NCI-H1092 treated with DMSO at 0.1 percent for 48 hours (cell line): ENCODE measurements at places on chromosomes 6 and 20.

DNA sequence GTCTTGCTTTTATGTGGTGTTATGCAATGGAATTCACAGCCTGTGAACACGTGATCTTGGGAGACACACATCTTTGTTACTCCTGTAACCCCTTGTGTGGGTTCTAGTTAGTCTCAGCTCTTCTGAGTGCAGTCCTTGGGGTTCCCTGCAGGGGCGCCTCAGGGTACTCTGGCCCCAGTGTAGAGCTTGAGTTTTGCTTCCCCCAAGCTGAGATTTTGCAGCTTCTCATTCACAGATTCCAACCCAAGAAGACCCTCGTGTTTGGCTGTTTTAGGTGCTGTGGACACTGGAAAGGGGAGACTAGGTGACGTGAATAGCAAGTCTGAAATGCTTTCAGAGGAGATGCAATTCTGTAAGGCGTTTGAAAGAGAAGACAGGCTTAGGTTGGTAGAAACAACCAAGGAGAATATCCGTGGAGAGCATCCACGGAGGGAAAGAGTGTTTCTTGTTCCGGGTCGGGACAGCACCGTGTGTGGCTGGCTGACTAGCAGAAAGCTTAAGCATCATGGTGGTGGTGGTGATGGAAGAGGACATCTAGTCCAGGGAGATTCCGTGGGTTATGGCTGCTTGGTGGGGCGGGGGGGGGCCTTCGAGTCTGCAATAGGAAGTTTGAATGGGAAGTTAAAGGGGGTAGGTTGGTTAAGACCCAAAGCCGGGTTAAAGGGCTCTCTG is 30.1 kb downstream of the DUSP22 start:
- no peak for DNase-seq

GRCh38 chr6:153958860-153959259 is 80.2 kb upstream of the OPRM1 start:
- no peak for DNase-seq

DNA sequence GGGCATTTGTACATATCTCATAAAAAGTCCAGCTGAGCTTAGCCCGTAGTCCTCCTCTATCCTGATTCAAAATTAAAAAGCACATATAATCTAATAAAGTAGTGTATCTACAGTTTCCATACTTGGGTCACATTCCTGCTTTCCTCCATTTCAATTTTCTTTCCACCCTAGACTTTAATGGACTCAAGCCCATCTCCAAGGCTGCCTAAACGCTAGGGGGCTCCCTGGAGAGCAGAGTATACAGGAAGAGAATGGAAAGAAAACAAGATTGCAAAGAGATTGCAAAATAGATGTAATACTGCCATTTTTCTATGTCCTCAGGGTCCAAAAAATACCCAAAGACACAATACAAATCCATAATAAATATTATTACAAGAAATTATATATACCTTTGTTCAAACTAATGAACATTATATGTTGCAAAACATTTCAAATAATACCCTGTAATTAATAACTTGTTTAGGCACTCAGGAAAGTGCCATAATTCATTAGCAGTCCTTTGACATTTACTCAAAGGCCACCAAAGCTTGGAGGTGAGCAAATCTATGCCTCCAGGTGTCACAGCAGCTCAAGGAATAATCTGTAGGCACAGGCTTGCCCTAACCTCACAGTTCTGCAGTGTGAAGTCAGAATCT is 2.4 kb upstream of the MCM3 start:
- DNase-seq: peak; percentile 30

DNA sequence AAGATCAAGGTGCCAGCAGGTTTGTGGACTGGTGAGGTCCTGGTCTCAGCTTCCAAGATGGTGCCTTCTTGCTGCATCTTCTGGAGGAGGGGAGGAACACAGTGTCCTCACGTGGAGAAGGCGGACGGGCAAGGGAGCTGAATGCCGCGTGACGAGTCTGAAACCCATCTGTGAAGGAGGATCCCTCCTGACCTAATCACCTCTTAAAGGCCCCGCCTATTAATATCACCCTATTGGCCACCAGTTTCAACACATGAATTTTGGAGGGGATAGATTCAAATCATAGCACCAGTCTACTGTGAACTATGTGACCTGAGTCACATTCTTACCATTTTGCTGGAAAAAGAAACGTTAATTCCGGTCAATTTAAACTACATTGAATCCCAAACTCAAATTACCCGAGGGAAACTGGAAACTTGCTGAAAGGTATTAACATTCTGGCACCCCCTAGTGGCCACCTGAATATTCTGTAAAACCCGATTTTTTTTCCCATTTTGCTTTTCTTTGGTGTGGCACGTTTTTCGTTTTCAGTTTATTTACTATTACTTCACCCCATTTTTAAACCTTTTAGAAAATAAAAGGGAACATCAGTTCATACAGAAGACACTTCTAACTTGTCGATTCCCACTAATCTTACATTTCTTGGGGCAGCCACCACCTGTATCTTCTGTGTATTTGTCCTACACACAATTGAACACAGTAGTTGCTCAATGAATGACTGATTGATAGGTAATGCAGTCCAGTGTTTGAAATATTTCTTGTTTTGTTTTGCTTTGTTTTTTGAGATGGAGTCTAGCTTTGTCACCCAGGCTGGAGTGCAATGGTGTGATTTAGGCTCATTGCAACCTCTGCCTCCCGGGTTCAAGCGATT is 17.9 kb upstream of the CCDC170 start:
- DNase-seq: peak; percentile 14

- DNase-seq: no peak
Observed at GRCh38 chr20:15515691-15516090, 1057.6 kb downstream of the KIF16B start.

DNA sequence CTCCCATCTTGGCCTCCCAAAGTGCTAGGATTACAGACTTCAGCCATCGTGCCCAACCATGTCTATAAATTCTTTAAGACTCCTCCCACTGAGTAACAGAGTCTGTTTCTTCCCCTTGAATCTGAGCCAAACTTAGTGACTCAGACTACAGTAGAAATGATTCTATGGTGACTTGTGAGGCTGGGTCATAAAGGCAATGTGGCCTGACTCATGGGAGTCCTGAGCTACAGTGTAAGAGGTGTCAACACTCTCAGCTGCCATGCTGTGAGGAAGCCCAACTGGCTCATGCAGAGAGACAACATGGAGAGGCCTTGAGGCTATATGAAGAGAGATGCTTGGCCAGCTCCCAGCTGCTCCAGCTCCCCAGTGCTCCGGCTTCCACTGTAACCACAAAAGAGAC is 5.2 kb upstream of the NRSN2 start:
- no peak for DNase-seq

DNA sequence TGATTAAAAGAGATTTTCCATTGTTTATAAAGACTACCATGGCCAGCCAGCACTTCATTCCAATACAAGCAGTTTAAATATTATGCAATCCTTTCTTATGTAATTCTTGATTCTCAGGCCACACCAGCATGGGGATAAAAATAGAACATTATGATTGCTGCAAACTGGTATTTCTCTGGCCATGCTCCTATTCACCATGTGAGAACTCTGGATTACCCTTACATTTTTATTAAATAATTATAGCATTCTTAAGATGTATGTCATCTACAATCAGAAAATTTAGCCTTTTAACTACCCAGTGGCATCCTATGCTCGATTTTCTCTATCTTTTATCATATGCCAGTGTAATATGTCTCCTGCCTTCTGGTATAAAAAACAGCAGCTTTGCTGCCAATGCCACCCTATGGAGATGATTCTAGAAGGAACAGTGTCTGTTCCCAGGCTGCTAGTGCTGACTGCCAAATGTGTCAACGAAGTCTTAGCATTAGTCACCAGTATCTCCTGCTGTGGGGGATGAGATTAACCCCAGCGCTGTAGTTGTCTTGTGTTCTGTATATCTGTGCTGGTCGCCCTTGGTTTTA is 501.4 kb downstream of the BCKDHB start:
- DNase-seq: no peak

GRCh38 chr20:46820682-46821081 is 74.0 kb upstream of the EYA2 start:
- DNase-seq: no peak

DNA sequence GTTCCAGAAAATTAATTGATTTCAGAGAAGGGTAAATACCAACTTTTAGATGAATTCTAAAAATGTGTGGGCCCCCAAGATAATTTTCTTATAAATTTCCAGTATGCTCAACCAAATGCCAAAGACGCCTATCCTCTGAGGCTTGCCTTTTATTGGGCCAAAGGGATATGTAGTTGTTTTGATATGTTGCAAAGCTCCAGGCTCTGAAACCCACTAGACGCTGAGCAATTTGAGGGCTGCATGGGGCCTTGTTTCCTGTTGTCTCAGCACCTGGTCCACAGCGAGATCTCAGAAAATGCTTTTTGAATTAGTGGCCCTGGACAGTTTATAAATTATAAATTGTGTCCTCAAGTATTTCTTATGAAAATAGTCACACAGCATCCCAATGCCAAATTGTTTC is 397.2 kb downstream of the SAMD5 start:
- DNase-seq: no peak

DNA sequence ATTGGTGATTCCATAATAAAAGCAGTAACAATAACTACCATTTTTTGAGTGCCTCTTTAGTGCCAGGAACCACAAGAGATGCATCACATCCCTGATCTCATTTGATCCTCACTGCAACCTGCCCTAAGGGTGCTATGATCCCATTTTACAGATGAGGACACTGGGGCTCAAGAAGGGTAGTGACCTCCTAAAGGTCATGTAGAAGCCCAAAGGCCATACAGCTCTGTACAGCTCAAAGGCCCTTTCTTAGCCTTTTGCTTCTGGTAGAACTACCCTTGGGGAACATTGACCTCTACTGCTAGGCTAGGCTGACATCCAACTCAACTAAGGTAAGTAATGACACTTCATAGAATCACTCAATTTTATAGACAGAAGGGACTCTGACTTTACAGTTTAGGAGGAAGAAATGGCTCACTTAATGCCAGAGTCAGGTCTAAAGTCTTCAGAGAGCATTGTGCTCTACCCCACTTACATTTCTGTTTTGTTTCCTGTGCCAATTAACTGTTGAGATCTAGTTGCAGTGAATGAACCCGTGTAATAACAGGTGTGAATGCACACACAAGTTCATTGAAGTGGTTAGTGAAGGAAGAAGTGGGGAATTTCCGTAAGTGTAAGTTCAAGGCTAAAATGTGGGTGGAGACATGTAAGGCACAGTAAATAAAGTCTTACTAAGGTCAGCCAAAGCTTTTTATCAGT is 10.7 kb downstream of the SLC9A8 start:
- DNase-seq: no peak

- peak; percentile 21 for DNase-seq
Observed at GRCh38 chr6:159973951-159974350, 5.1 kb downstream of the IGF2R start.

DNA sequence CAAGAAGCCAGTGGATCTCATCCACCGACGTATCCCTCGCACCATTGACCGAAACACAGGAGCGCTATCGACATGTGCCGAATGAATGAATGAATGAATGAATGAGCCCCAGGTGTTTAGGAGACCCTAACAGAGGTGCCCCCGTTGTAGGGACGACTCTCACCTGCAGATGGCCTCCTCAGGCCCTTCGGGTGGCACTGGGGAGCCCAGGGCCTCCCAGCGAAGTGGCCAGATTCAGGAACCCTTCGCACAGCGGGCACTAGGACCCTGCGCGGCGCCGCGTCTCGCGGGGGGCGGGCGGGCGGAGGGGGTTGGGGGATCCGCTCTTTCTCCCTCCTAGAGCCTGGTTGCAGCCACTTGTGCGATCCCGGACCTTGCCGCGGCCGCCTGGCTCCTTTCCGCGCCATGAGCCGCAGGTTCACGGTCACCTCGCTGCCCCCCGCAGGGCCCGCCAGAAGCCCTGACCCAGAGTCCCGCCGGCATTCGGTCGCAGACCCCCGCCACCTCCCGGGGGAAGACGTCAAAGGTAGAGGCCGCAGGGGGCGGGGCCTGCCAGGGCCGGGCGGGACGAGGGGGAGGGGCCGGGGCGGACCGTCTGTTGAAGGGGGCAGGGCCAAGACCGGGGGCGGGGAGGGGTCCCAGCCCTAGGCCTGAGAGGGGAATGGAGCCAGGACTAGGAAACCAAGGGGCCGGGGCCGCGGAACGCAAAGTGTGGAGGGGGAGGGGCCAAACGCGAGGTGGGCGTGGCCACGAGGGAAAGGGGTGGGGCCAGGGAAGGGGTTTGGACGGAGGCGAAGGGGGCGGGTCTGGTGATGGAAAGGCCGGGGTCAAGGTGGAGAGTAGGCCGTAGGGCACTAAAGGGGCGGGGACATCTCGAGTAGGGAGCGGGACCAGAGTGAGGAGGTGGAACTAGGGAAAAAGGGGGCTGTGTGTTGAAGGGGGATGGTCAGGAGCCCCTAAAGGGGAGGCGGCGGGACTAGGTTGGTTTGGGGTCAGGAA is 7.4 kb upstream of the SLC12A5 start:
- DNase-seq: peak; percentile 83

DNA sequence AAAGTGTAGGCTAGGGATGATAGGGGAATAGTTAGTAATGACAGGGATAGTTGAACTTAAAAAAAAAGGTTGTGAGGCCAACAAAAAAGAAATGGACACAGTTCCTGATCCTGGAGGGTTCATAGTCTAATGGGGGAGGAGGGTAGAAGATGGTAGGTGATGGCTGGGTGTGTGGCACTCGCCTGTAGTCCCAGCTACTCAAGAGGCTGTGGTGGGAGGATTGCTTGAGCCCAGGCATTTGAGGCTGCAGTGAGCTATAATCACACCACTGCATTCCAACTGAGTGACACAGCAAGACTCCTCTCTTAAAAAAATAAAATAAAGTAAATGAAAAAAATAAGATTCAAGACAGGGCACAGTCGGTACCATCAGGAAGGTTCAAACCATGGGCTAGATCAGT is 2.4 kb upstream of the MICB start:
- DNase-seq: no peak

DNA sequence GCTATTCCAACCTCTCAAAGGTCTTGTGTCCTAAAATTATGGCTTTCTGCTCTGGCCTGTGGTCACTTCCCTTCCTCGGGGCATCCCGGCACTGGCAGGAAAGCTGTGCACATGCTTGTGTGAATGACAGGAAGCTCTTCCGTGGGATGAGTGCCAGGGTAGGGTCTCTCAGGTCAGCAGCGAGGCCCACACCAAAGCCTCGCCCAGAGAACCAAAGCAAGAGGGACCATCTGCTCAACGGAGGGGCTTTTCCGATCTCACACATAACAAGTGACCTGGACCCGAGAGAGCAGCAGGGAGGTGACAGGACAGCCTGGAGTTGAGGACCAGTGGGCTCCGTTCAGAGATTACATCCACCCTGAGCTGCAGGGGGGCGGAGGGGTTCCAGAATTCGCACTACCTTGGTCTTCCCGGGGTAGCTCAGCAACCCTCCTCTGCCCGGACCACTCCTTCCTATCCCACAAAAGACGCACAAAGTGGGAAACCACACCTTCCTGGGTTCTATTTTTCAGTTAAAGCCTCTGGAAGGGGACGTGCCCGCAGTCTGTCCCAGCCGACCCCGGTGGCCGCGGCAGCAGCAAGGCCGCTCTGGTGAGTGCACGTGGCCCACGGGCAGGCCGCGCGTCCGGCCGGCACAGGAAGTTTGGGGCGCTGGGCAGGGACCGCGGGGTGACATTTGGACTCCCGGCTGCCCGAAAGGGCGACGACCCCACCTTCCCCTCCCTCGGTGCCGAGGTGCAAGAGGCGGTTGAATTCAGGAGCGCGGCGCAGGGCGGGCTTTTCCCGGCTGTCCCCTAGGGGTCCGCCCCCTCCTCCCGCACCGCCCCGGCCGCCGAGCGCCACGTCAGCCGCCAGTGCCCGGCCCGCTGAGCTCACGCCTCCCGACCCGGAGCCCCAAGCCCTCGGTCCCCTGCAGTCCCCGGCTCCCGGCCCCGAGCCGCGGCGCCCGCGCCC is 988 bp downstream of the TXNDC5 start:
- DNase-seq: no peak

- DNase-seq: no peak
Observed at GRCh38 chr6:51273228-51273961, 454.7 kb downstream of the TFAP2B start.

- DNase-seq: no peak
Observed at GRCh38 chr6:108580646-108581045, 19.9 kb downstream of the FOXO3 start.
